ENCODE measurements at places on chromosomes 3 and 15. TPM values are rescaled to one million over a fixed set of nuclear protein-coding genes. Genes with fewer than 3 reads are reported as not detected.

DNA sequence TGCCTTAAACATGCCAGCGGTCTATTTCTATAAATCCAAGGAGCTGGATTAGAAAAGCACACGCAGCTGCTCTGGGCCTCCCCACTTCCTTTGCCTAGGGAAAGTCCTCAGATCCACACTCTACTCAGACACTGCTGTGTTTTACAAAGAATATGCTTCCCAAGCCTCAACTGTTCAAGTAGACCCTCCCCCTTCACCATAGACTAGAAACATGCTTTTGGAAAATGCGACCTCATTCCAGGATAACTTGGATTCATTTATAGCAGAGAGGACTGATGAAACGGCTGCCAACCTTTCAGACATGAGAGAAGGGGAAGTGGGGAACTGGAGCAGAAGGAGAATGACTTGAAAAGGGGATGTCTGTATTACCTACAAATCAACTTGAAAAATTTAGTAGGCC, 64.0 kb downstream of the P3H2 start:
- no peak for DNase-seq
- H3K27ac ChIP-seq = no peak overlapping the region
- no peaks in the 10 kb centered on the region for H3K27me3 ChIP-seq
- peaks cover 10% of the 10 kb centered on the region for H3K4me1 ChIP-seq
- no peaks in the 10 kb centered on the region for H3K36me3 ChIP-seq

Gene SAMD7
- not detected for total RNA-seq

DNA sequence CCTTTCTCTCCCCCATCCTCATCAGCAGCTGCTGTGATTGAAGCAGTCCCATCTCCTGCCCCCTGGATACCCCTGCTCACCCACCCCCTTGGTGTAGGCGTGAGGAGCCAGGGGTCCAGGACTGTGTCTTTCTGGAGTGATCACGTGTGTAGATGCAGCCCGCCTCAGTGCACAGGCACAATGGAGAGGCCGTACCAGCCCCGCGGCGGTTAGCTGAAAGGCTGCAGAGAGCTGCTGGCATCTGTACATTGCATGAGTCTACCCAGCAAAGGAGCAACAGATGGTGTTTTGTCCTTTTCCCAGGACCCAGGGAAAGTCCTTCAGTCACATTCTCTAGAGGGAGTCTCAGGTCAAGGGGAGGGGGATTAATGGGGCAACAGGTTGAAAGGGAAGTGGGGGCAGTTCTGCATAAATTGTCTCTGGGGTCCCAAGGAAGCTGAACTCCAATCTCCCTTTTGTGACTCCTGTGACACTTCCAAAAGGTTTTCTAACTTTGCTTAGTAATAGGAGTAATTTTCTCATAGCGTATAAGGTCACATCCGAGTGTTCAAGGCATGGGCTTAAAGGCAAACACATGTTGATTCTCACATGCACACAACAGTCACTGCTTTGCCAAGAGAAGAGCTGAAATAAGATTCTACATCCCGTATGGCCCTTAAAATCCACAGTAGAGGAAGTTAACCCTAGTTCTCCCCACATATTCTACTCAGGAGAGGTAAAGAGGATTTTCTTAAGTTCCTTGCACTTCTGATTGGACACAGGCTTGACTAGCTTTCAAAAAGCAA, 7.1 kb downstream of the CSPG5 start:
- H3K27ac ChIP-seq = no peak overlapping the region
- no peak for DNase-seq

Gene GATA2
- total RNA-seq = 26.8 TPM

Gene CLSTN2
- not detected for total RNA-seq

DNA sequence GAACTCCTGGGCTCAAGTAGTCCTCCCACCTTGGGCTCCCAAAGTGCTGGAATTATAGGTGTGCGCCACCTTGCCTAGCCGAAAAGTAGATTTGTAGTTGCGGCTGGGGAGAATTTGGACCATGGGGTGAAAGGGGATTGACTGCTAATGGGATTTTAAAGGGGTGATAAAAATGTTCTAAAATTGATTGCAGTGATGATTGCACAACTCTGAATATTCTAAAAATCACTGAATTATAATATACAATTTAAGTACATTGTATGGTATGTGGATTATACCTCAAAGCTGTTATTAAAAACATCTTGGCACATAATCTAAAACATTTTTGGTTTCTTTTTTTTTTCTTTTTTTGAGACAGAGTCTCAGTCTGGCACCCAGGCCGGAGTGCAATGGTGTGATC, 3.9 kb downstream of the PRC1 start:
- peaks cover 5% of the 10 kb centered on the region for H3K4me1 ChIP-seq
- H3K27ac ChIP-seq = no peak overlapping the region
- H3K27me3 ChIP-seq = no peaks in the 10 kb centered on the region
- H3K36me3 ChIP-seq = no peaks in the 10 kb centered on the region
- DNase-seq = no peak

Gene SNTN
- total RNA-seq = not detected

- H3K27ac ChIP-seq = no peak overlapping the region
- no peaks in the 10 kb centered on the region for H3K27me3 ChIP-seq
- no peaks in the 10 kb centered on the region for H3K36me3 ChIP-seq
- no peak for DNase-seq
- H3K4me3 ChIP-seq = no peak overlapping the region
These were observed 204.6 kb upstream of the IL12A start for GRCh38 chr3:159783780-159784742.

Gene GOLGA8M
- total RNA-seq = 0.51 TPM

Gene TLR9
- total RNA-seq = not detected

DNA sequence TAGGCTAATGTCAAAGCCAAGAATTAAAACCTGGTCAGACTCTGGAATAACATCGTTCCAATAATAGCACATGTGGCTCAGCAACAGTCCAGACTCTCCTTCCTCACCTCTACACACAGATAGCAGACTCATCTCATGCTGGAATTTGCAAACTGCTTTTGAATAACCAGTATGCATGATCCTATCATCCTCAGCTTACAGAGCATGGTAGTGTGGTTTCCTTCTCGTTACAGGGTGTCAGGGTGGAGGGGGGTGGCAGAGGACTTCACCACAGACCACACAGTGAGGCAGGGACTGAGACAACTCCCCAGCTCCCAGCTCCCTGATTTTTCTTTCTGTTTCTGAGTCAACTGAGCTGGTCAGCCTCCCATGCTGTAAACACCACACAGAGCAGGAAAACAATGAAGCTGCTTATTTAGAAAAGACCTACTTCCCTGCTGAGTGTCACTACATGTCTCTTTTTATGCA, 101.6 kb downstream of the RPL22L1 start:
- H3K36me3 ChIP-seq = no peaks in the 10 kb centered on the region
- H3K4me1 ChIP-seq = peaks cover 4% of the 10 kb centered on the region
- no peak overlapping the region for H3K4me3 ChIP-seq
- no peak for DNase-seq

- no peaks in the 10 kb centered on the region for H3K36me3 ChIP-seq
- peak; percentile 67 for DNase-seq
- H3K4me1 ChIP-seq = peaks cover 32% of the 10 kb centered on the region
- H3K4me3 ChIP-seq = no peak overlapping the region
- no peak overlapping the region for H3K27ac ChIP-seq
- H3K27me3 ChIP-seq = no peaks in the 10 kb centered on the region
These were observed 88.6 kb upstream of the GSK3B start for GRCh38 chr3:120182613-120183511.

DNA sequence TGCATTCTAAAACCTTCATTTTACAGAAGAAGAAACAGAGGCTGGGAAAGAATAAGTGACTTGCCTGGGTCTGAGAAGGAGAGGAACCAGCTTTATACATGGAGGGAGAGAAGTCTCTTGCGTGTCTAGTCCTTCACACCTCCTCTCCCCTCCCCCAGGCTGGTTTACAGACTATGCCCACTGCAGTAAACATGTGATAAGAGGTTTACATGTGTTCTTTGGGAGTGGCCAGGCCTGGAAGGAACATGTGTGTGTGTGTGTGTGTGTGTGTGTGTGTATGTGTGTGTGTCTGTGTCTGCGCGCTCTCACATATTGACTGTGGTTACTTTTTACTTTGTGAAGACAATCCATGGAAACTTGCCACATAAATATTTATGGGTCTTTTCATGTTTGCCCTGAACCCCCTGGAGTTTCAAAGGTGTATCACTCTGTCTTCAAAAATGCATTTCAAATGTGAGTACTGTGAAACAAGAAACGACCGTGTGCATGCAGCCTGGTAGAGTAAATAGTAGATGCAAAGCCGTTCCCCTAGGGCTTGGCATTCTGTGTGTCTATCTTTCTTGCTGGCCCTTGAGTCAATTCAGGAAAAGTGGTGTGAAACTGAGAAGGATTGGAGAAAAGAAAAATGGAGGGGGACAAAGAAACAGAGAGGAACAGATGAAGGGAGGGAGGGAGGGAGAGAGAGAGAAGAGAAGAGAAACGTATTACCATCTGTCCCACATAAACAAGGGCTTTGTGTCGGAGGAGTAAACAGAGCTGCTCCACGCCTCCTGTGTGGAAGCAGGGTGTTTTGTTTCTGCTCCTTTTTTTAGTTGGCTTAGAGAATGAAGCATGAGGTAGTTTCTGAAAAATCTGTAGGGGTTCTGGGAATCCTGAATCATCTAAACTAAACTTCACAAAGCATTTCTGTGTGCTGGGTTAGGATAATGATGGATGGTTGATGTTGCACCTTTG, 51.7 kb downstream of the CLDN11 start:
- no peaks in the 10 kb centered on the region for H3K36me3 ChIP-seq
- H3K4me1 ChIP-seq = peaks cover 48% of the 10 kb centered on the region
- no peak for DNase-seq
- H3K4me3 ChIP-seq = no peak overlapping the region
- H3K27me3 ChIP-seq = no peaks in the 10 kb centered on the region
- no peak overlapping the region for H3K27ac ChIP-seq

GRCh38 chr15:76987896-76988860, 6.7 kb upstream of the PSTPIP1 start:
- H3K36me3 ChIP-seq = no peaks in the 10 kb centered on the region
- H3K4me1 ChIP-seq = no peaks in the 10 kb centered on the region
- no peak overlapping the region for H3K4me3 ChIP-seq
- no peaks in the 10 kb centered on the region for H3K27me3 ChIP-seq
- H3K27ac ChIP-seq = no peak overlapping the region

Gene ALDH1L1
- total RNA-seq = not detected

GRCh38 chr3:46361408-46362283, 7.7 kb downstream of the CCR2 start:
- peaks cover 14% of the 10 kb centered on the region for H3K4me1 ChIP-seq
- peak; percentile 83 for DNase-seq
- no peaks in the 10 kb centered on the region for H3K27me3 ChIP-seq
- no peak overlapping the region for H3K4me3 ChIP-seq

GRCh38 chr3:71407823-71408222, 175.7 kb downstream of the FOXP1 start:
- H3K27me3 ChIP-seq = no peaks in the 10 kb centered on the region
- DNase-seq = no peak
- no peaks in the 10 kb centered on the region for H3K4me1 ChIP-seq
- H3K36me3 ChIP-seq = no peaks in the 10 kb centered on the region
- no peak overlapping the region for H3K4me3 ChIP-seq

Gene IL12A
- total RNA-seq = 6.5 TPM

DNA sequence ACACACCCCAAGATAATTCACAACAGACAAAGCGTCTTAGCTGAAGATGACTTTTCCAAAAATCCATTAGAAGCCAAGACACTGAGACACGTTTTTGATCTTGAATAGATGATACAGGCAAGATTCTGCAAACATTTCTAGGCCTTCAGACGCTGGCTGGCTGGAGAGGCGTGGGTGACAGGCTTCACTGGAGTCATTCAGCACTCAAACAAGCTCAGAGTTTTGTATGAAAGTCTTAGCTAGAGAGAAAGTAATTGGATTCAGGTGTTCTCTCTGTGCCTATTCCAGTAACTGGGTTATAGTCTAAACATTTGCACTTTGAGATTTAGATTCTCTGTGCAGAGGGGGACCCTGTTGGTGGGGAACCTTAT, 147.7 kb upstream of the BHLHE40 start:
- no peak for DNase-seq
- peak overlapping the region; percentile 74 for H3K27ac ChIP-seq
- H3K4me3 ChIP-seq = no peak overlapping the region
- no peaks in the 10 kb centered on the region for H3K27me3 ChIP-seq

Gene CADM2
- not detected for total RNA-seq

GRCh38 chr3:149813367-149814281, 609 bp downstream of the RNF13 start:
- H3K36me3 ChIP-seq = no peaks in the 10 kb centered on the region
- H3K4me1 ChIP-seq = peaks cover 40% of the 10 kb centered on the region
- H3K4me3 ChIP-seq = peak overlapping the region; percentile 89
- H3K27ac ChIP-seq = peak overlapping the region; percentile 91
- no peaks in the 10 kb centered on the region for H3K27me3 ChIP-seq
- DNase-seq = peak; percentile 61

Gene GABPB1
- total RNA-seq = 34.2 TPM

DNA sequence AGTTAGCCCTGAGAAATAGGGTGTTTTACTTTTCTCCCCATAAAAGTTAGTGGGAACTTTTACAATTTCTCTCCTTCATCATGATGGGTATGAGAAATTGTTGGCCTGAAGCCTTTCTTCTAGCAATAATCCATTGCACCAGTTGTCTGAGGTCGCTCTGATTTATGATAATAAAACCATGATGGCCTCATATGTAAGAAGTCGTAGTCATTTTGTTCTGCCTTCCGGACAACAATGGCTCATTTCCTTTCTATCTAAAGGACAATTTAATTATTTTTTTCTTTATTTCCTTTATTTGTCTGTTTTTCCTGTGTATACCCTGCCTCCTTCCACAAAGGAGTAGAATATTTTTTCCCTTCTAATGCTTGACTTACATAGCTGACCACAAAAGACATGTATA, 31.6 kb upstream of the GNB4 start:
- H3K36me3 ChIP-seq = no peaks in the 10 kb centered on the region
- DNase-seq = no peak
- no peak overlapping the region for H3K27ac ChIP-seq
- no peaks in the 10 kb centered on the region for H3K27me3 ChIP-seq
- H3K4me1 ChIP-seq = no peaks in the 10 kb centered on the region

Gene CYP8B1
- not detected for total RNA-seq

Gene CXCR6
- total RNA-seq = not detected

GRCh38 chr3:178562947-178563232, 26.7 kb downstream of the KCNMB2 start:
- no peaks in the 10 kb centered on the region for H3K36me3 ChIP-seq
- H3K27ac ChIP-seq = no peak overlapping the region
- peaks cover 8% of the 10 kb centered on the region for H3K27me3 ChIP-seq

GRCh38 chr3:114685161-114685560, 391.3 kb downstream of the TIGIT start:
- H3K4me3 ChIP-seq = no peak overlapping the region
- no peak overlapping the region for H3K27ac ChIP-seq
- no peaks in the 10 kb centered on the region for H3K36me3 ChIP-seq

GRCh38 chr15:70795311-70795665, 31.9 kb upstream of the UACA start:
- peak overlapping the region; percentile 94 for H3K27ac ChIP-seq
- H3K36me3 ChIP-seq = no peaks in the 10 kb centered on the region
- H3K4me1 ChIP-seq = peaks cover 86% of the 10 kb centered on the region
- DNase-seq = peak; percentile 90
- peak overlapping the region; percentile 36 for H3K4me3 ChIP-seq

Gene DZIP1L
- total RNA-seq = 3.8 TPM

DNA sequence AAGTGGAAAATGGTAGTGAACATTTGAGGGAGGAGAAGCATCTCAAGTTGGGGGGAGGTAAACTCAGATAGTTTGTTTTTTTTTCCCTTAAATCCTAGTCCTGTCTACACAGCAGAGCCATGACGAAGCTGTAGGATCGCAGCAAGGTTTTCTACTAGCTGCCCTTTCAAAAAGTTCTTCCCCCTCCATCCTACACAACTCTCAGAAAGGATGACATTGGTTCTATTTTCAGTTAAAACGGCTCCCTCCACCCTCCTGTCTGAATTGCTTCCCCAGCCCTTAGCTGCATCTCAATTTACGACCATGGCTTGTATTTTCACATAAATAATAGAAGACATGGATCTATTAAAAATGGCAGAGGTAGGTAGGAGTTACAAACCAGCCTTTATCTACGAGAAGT, 2.2 kb downstream of the HOMER2 start:
- H3K27ac ChIP-seq = no peak overlapping the region
- no peaks in the 10 kb centered on the region for H3K27me3 ChIP-seq
- no peak for DNase-seq
- no peak overlapping the region for H3K4me3 ChIP-seq
- H3K4me1 ChIP-seq = peaks cover 23% of the 10 kb centered on the region
- no peaks in the 10 kb centered on the region for H3K36me3 ChIP-seq
